ENCODE measurements at places on chromosomes 1 and 21.

DNA sequence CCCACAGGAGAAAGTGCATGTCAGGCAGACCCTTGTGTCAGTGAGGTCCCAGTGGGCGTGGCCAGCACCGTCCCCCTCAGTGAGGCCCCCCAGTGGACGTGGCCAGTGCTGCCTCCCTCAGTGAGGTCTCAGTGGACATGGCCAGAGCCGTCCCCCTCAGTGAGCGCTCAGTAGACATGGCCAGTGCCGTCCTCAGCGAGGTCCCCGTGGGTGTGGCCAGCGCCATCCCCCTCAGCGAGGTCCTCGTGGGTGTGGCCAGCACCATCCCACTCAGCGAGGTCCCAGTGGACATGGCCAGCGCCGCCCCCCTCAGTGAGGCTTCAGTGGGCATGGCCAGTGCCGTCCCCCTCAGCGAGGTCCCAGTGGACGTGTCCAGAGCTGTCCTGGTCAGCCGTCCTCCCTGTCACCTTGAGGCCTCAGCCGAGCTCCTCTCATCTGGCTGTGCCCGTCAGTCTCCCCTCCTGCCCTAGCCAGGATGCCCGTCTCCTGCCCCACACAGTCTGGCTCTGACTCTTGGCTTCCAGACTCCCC lies 35.5 kb downstream of the PDE9A start:
- no peak for DNase-seq

DNA sequence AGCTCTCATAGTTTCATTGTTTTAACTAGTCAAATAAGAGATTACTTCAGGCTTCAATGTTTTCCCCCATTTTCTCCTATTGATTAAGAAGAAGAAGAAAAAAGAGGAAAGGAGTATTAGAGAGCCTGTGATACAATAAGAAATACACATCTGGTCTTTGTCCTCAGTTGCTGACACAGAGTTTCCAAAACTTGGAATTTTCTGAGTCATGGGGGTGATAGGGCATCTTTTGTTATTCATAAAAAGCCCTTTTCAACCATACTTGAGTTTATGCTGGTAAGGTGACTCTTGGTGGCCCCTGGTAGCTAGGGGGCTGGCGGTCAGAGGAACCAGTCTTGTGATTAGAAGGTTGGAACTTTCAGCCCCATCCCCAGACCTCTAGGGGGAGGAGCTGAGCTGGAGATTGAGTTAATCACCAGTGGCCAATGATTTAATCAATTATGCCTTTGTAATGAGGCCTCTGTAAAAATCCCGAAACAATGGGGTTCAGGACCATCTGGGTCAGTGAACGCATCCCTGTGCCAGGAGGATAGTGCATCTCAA lies 28.9 kb upstream of the KLF18 start:
- DNase-seq: no peak

- peak; percentile 3 for DNase-seq
Measured at GRCh38 chr1:41894101-41894807, 24.5 kb downstream of the HIVEP3 start.

DNA sequence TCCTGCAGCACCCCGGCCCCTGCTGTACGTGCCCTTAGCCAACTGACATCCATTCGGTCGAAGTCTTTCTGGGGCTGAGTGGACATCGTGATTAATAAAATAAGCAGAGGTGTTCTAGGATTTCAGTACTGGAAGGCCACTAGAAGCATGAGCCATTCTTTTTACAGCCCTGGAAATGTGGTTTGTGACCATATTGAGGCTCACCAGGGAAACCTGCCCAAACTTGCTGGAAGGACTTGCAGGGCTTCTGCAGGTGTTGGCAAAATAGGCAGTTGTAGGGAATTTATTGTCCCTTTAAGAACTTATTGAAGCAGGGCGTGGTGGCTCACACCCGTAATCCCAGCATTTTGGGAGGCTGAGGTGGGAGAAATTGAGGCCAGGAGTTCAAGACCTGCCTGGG lies 80.8 kb downstream of the DOP1B start:
- DNase-seq: no peak

- DNase-seq: peak; percentile 84
Measured at GRCh38 chr1:147598621-147599361, 57.5 kb downstream of the BCL9 start.

- DNase-seq: no peak
Measured at GRCh38 chr21:45154511-45155508, 80.4 kb downstream of the ADARB1 start.

- no peak for DNase-seq
Measured at GRCh38 chr1:34846265-34846664, 13.3 kb downstream of the SMIM12 start.

DNA sequence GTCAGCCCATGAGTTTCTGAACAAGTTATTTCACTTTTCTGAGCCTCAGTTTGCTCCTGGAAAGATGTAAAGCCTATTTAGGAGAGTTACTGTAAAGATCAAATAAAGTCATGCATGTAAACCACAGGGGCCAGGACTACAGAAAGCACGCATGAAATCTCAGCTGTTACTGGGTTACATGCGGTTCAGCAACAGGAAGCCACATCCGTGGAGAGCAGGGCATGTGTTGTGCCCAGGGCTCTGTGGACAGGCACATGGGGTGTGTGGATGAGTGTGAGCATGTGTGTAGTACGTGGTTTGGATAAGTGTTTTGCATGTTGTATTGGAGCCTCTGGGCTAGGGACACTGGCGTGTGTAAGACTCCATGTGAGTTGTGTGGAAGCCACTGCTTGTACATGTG lies 2.2 kb upstream of the EPHA2 start:
- DNase-seq: no peak

DNA sequence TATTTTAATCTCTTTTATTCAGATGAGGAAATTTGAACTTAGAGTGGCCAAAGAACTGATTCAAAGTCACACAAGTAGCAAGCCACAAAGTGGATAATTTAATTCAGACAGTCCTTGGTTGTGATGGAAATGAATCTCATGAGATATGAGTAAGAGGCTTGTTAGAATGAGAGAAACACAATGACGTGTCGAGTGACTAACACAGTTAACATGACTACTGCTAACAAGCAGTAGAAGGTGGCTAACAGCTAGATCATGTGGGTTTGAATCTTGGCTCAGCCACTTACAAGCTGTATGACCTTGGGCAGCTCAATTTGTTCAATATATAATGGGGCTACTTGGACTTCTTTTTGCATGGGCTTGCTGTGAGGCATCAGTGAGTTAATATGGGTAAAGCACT lies 104.5 kb upstream of the LMO4 start:
- no peak for DNase-seq

DNA sequence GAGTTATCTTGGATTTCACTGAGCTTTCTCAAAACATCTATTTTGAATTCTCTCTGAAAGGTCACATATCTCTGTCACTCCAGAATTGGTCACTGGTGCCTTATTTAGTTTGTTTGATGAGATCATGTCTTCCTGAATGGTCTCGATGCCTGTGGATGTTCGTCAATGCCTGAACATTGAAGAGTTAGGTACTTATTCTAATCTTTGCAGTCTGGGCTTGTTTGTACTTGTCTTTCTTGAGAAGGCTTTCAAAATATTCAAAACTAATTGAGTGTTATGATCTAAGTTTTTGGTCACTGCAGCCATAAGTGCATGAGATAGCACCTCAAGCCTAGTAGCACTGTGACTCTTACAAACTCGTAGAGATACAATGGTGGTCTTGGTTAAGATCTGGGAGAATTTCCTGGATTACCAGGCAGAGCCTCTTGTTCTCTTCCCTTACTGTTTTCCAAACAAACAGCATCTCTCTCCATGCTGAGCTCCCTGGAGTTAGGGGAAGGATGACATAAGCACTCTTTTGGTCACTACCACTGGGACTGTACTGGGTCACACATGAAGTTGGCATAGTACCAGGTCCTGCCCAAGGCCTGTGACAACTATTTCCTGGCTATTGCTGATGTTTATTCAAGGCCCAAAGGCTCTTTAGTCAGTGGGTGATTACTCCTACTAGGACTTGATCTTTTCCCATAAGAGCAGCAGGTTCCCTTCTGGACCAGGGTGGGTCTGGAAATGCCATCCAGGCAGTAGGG lies 25.6 kb downstream of the SLC22A15 start:
- no peak for DNase-seq

DNA sequence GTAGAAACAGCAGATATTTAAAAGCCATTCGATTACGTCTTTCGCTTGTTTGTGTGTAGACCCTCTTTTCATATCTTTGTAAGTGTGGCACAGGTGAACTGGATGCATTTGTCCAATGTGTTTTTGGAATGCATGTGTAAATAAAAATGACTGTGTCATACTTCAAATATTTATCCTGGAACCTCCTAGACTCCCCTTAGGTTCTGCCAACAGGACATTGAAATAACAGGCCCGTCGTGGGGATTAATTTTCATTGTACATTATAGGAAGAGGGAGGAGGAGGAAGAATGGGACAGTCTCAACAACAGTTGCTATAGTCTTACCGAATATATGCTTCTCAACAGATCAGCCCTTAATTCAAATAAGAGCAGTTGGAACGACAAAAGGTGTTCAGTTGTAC lies 95.8 kb downstream of the PRKAB2 start:
- DNase-seq: no peak

- no peak for DNase-seq
Measured at GRCh38 chr1:76998582-76999223, 131.4 kb downstream of the ST6GALNAC5 start.

DNA sequence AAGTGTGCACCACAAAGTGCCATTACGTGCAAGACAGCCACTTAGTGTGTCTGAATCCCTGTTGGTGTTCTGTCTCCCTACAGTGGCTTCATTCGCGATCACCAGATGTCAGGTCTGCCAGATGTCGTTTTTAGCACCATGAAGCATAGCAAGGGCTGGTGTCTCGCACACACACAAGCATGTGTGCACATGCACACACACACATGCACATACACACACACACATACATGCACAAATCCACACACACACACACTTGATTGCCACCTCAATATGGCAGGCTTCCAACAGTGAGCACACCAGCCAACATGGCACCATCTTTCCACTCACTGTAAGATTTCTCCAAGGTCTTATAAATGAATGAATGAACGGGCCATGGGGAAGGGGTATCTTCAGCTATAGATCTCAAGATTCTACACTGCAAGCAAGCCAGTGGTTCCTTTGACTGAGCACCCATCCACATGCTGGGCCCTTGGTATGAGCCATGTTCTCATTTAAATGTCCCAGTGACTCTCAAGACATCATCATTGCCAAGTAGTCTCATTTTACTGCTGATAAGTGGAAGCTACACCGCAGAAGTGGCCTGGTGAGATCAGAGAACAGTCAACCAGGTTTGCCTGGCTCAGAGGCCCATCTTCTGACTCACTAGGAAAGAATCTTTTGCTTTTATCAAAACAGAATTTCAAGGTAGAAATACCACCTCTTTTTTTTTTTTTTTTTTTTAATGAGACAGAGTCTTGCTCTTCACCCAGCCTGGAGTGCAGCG lies 84.9 kb downstream of the SIM2 start:
- no peak for DNase-seq

- no peak for DNase-seq
Measured at GRCh38 chr1:156721535-156721934, 6.7 kb upstream of the METTL25B start.

DNA sequence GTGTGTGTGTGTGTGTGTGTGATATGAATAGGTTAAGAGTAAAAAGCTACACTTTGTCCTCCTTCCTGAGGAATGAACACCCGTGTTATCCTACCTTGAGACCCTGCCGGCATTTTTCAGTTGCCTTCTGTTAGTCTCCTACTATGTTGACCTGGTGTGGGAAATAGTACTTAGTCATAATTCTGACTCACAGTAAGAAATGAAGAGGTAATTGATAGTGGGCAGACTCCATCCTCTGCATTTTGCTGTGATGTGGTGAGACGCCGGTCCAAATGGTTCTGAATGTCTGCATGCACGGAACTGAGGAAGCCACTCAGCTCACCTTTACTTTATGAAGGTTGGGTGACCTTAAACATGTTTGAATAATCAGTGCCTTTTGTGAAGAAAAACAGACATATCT lies 12.6 kb downstream of the CD101 start:
- DNase-seq: no peak

DNA sequence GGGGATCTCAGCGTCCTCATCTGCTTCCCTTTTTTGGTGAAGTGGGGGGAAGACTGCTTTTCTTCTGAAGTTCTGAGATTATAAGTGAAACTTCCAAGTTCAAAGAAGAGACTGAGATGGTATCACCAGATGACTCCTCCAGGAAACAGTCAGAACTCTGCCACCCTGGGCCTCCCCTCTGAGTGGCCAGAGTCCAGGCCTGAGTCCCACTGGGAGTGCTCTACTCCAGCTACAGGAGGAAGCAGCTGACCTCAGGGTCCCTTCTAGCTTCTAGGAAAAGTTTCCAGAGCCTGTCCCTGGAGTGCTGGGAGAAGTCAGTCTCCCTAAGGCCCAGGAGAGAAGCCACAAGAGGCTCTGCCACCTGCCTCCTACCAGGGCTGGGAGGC lies 104.7 kb downstream of the CASZ1 start:
- DNase-seq: no peak

DNA sequence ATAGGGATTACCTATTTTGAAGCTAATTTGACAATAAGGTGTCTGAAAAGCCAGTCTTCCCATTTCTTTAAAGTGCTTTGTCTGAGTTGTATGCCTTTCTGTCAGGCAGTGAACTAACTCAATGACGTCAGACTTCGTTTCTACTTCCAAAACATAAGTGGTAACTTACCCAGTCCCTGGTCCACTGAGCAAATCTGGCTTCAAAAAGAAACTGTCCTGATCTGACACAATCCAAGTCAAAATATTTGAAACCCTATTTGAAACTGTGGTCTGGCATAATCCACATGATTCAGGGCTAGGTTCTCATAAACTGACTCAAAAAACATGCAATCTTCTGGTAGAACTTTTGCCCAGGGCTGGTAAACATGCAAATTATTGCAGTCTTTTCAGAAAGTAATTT lies 34.0 kb downstream of the DIRAS3 start:
- DNase-seq: no peak

DNA sequence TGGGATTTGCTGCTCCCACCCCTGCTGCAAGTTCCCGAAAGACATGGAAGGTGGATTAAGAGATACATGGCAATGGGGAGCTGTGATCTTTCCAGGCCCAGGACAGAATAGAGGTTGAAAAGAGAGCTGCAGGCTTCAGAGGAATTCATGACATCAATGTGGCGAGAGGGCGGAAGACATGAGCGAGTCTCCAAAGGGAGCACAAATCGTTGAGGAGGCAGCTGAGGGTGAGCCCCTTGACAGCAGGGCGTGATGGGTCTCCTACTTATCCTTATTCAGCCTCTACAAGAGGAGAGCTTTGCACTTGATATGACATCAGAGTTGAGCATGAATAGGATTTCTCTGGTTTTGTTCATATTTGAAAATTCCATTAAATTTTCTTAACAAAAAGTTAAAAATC lies 45.5 kb upstream of the TACSTD2 start:
- no peak for DNase-seq

DNA sequence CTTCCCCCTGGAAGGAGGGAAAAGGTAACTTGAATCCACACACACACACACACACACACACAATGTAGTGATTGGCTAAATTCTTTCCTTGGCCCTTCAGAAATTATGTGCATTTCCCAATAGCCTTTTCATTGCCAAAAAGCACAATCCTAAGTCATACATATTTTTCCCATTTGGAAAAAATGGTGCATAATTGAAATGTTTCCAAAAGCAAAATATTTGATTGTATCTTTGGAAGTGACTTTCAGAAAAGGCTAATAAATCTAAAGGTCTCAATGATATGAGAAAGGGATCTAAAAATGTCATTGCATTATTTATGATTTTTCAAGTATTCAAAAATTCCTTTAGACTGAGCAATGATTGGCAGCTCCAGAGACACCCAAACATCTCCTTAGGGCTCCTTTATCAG lies 43.5 kb upstream of the NEK7 start:
- no peak for DNase-seq
